ENCODE measurements at places on chromosomes 13 and 19.

GRCh38 chr19:52603558-52604207, 33.6 kb downstream of the ZNF701 start:
- no peak for DNase-seq

GRCh38 chr19:54114340-54115108, 933 bp downstream of the TFPT start:
- peak; percentile 64 for DNase-seq

- DNase-seq: no peak
Measured at GRCh38 chr13:36057547-36057946, 73.6 kb downstream of the DCLK1 start.

- DNase-seq: no peak
Measured at GRCh38 chr19:54795758-54796157, 7.7 kb upstream of the KIR2DL4 start.

DNA sequence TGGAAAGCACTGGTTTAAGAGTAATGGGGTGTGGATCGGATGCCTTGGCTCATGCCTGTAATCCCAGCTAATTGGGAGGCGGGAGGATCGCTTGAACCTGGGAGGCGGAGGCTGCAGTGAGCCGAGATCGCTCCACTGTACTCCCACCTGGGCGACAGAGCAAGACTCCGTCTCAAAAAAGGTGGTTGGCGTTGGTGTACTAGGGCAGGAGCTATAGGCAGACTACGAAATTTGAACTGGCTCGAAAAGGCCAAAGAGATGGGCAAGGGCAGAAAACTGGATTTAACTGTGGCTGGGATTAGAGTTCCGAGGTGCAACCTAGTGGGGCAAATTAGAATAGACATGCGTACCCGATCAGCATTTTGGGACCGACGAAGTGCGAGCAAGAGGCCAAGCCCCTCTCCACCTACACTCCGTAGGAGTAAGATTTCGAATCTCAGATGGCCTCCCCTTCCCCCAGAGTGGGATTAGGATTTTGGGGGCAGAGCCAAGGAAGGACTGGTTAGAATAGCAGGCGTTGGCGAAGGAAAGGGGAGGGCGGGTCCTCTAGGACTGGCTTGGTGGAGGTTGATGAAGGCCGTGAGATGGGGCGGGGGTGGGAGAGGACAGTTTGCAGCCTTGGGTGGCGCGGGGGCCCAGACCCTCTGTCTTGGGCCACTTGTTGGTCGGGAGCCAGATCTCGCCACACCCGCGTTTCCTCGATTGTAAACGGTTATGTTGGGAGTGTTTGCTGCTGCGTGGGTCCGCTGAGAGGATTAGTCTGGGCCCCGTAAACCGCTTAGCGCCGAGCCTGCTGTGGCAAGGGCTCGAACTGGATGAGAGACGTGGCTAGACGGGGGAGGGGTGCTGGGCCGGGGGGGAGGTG, 2.0 kb upstream of the INAFM1 start:
- DNase-seq: no peak

- DNase-seq: no peak
Measured at GRCh38 chr13:21013682-21014038, 47.7 kb downstream of the LATS2 start.

DNA sequence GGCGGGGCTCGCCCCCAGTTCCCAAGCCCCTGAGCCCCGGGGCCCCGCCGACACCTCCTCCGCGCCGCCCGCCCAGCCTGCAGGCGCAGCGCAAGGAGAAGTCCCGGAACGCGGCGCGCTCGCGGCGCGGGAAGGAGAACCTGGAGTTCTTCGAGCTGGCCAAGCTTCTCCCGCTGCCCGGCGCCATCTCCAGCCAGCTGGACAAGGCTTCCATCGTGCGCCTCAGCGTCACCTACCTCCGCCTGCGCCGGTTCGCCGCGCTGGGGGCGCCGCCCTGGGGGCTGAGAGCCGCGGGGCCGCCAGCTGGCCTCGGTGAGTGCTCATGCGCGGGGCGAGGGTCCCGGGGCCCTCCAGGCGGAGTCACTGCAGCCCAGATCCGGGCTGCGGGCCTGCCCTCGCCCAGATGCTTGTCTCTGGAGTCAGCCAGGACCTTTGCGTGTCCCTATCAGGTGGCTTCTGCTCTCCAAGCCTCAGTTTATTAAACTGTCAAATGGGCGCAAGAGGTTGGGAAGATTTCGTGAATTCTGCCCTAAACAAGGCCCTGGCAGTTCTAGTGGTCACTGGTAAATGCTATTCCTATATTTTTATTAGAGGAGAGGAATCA, 2.0 kb downstream of the NPAS1 start:
- no peak for DNase-seq

- no peak for DNase-seq
Measured at GRCh38 chr19:28500982-28501630, 711.8 kb downstream of the UQCRFS1 start.

DNA sequence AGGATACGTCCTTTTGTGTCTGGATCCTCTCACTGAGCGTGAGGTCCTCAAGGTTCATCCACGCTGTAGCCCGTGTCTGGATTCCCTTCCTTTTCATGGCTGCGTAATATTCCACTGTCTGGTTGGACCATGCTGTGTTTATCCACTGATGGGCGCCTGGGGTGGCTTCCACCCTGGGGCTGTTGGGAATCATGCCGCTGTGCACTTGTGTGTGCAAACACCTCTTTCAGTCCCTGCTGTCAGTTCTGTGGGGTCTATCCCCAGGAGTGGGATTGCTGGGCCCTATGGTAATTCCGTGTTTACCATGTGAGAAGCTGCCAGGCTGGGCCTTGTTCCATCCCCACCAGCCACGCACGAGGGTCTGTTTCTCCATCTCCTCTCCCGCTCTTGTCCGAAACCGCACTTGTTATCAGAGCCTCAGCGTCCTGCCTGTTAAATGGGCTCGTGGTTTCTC, 98.6 kb downstream of the GADD45B start:
- no peak for DNase-seq

GRCh38 chr19:14138576-14139265, 2.3 kb upstream of the ASF1B start:
- no peak for DNase-seq

- DNase-seq: no peak
Measured at GRCh38 chr13:32262619-32263018, 52.5 kb downstream of the ZAR1L start.

DNA sequence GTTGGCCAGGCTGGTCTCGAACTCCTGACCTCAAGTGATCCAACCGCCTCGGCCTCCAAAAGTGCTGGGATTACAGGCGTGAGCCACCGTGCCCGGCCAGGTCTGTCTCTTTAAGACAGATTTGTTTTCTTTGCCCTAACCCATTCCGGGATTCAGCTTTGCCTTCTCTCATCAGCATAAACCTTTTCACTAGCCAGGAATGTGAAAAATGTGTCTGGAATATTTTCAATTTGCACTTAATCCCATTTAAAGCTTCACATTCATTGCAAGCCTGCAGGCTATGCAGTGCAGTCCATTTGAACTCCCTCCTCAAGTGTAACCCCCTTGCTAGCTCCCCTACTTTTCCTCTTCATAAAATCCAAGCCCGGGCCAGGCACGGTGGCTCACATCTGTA, 880 bp upstream of the TMEM160 start:
- DNase-seq: no peak

DNA sequence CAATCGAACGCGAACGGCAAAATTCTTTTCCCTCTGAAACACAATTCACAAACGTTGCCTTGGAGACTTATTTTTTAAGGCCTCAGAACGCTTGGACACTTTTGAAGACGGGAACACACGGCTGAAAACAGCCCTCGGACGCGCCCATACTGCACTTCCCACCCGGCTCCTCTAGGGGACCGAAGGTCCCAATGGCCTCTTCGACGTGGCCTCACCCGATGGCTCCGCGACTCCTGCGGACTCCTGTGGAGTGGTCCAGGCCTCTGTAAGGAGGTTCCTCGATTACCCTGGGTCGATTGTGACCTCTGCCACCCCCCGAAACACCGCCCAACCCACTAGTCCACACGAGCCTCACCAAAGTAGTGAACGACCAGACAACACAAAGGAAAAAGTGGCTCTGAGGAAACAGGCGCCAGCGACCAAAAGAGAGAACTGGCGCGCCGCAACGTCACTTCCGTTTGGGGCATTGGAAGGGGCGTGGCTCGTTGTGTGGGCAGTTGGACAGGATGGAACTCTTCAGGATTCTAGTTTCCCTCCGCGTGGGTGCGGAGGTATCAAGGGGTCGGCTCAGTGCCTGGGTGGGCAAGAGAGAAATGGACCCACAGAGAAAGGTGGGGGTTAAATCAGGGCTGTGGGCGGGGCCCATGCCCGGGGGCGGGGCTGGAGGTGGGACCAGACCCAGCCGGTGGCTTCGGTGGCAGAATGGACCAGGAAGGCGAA, at the start of gene ZNF560:
ZNF560 (minus strand) TSS at position 434 of the 720 bp plus-strand sequence. CDS start 23,303 bp downstream, outside the sequence.
- DNase-seq: peak; percentile 46

GRCh38 chr13:70088926-70089325, 18.7 kb upstream of the ATXN8OS start:
- DNase-seq: no peak

GRCh38 chr19:42333975-42334696, 8.7 kb downstream of the MEGF8 start:
- DNase-seq: no peak

DNA sequence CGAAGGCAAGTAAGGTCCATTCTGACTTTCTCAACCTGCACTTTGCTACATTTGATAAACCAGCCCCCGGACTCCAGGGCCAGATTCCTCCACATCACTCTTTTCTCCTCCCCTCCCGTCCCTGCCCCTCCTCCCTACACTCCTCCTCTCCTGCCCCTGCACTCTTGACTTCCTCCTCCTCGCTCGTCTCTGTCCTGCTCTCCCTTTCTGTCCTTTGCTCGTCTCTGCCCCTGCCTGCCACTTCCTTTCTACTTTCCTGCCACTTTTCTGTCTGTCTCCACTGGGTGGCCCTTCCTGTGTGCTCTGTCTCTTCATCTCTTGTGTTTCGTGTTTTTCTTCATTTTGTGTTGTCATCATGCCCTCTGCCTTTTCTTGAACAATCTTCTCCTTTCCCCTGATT, 7.0 kb downstream of the U2AF2 start:
- DNase-seq: no peak

DNA sequence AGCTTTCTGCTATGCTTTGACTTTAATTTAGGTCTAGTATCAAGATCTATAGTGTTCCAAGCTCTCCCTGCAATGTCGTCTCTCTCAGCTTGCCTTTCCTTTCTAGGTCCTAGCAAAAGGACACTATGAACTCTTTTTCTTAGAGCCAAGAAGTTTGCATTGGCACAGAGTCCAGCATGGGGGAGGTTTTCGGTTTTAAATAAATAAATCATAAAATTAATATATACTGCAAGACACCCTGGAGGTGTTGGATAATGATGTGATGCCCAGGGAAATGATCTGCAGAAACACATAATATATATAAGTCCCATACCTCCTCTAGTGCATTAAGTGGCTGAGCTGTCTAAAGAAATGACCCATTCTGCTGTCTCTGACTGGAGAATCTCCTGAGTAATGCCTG, 316.4 kb upstream of the MAB21L1 start:
- no peak for DNase-seq

GRCh38 chr13:73596382-73596781, 537.6 kb downstream of the KLF5 start:
- no peak for DNase-seq

- DNase-seq: no peak
Measured at GRCh38 chr13:48783181-48783630, 129.5 kb downstream of the CYSLTR2 start.

GRCh38 chr13:75945841-75946482, 309.8 kb downstream of the LMO7 start:
- DNase-seq: no peak

DNA sequence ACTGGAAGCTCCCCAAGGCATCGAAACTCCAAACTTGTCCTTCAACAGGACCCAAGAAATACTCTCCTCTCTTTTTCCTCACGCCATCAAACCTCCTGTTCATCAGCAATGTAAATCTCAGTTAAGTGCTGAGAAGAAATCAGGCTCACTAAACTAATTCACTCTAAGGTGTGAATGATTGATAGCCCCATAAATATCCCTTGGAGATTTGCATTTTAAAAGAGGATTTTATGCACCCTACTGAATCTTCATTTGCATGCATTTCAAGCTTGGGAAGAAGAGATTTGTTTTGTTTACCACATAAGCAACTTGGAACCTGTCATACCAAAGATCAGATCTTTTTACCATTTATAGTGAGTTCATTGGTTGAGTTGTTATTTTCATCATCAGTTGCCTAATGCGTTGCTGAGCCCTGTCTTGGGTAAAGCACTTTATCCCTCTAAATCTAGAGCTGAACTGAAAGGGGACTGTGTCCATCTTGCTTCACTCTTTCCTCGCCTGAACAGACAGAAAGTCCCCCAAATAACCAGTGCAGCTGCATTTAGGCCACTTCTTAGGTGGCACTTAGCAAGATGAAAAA, 40.2 kb upstream of the GSX1 start:
- DNase-seq: no peak

DNA sequence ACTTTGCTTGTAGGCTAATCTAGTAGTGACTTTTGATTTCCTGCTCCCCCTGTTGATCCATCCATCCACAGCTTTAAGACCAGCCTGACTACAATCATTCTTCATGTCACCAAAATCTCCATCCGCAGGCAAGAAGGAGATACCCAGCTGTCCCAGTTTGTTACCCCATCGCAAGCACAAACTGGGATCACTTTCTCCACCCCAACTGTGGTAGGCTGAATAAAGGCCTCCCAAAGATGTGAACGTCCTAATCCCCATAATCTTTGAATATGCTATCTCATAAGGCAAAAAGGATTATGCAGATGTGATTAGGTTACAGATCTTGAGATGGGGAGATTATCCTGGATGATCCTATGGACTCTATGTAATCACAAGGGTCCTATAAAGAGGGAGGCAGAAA, 202.0 kb downstream of the ENOX1 start:
- DNase-seq: no peak

GRCh38 chr13:75726306-75726705, 90.2 kb downstream of the LMO7 start:
- no peak for DNase-seq

- DNase-seq: no peak
Measured at GRCh38 chr13:71596116-71596515, 270.9 kb downstream of the DACH1 start.

DNA sequence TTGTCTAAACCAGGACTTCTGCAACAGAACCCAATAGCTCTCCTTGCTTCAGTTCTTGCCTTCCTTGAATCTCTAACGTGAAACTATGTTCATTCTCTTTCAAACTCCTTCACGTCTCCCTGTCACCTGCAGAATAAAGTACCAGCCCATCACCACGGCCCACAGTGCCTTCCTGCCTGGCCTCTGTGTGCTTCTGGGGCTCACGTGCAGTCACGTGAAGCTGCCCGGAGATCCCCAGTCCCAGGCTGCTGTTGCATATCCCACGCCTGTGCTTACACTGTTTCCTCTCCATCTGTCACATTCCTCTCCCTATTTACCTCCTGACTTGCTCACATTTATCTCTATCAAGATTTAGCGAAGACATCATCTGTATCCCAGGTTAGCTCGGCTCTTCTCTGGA, 102.8 kb downstream of the STARD13 start:
- no peak for DNase-seq

GRCh38 chr19:11570039-11570462, 7.4 kb downstream of the ACP5 start:
- DNase-seq: no peak

Measured in activated CD4-positive, alpha-beta T cell treated with anti-CD3 and anti-CD28 coated beads for 48 hours (primary cell).